Adrenal gland (tissue), 19 donors: ENCODE measurements at places on chromosomes 7 and 10. TPM values are rescaled to one million over a fixed set of nuclear protein-coding genes. Genes with fewer than 3 reads are reported as not detected.

- no peak for DNase-seq
Observed at GRCh38 chr10:78432583-78432982, 398.9 kb downstream of the RPS24 start.

DNA sequence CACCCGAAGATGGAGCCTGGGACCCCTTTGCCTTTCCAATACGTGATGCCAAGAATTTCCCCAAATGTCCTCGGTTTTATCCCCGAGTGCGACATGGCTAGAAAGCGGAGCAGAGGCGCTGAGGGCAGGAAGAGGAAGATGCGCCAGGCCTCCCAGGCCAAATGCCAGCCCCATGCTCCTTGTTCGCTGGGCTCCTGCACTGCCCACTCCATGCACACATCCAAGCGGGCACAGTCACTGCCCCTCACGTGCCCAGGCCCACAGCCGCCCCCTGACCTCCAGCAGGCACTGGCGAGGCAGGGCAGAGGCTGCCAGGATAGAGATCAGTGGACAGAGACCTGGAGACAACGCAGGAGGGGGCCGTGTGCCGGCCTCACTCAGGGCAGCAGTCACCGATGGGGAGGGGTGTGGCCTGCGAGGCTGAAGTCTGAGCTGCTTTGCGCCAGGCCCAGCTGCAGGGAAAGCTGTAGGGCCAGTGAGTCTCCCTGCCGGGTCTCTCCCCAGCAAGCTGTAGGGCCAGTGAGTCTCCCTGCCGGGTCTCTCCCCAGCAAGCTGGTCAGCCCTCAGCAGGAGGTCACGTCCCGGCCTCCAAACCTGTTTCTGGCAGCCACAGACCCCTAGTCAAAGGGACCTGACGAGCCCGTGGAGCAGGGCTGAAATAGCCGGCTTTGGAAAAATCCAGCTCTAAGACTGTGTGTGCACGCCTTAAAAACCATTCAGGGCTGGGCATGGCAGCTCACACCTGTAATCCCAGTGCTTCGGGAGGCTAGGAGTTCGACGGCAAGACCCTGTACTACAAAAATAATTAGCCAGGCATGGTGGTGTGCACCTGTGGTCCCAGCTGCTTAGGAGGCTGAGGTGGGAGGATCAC, 100.6 kb upstream of the DIP2C start:
- DNase-seq = no peak

- DNase-seq = no peak
Observed at GRCh38 chr7:149469806-149470205, 8.9 kb upstream of the ZNF777 start.

DNA sequence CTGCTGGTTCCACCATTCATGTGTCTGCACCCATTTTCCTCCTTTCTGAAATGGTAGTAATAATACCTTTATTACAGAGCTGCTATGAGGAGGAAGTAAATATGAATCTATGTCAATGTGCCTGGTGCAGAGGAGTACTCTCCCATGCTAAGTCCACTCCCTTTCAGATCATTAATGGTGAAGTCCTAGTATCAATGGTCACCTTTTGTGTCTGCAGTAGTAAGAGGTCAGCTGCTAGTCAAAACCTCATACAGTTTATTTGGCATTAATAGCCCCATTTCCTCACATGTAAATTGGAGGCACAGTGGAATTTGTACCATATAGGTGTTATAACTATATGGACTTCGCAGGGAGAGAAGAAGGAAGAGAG, 581.0 kb downstream of the REEP3 start:
- DNase-seq = no peak

Gene PPRC1
- polyA plus RNA-seq = 35.8 TPM

Gene NEUROG3
- not detected for polyA plus RNA-seq
